Amniotic epithelial cell (primary cell): ENCODE measurements at places on chromosomes 3 and 15.

DNA sequence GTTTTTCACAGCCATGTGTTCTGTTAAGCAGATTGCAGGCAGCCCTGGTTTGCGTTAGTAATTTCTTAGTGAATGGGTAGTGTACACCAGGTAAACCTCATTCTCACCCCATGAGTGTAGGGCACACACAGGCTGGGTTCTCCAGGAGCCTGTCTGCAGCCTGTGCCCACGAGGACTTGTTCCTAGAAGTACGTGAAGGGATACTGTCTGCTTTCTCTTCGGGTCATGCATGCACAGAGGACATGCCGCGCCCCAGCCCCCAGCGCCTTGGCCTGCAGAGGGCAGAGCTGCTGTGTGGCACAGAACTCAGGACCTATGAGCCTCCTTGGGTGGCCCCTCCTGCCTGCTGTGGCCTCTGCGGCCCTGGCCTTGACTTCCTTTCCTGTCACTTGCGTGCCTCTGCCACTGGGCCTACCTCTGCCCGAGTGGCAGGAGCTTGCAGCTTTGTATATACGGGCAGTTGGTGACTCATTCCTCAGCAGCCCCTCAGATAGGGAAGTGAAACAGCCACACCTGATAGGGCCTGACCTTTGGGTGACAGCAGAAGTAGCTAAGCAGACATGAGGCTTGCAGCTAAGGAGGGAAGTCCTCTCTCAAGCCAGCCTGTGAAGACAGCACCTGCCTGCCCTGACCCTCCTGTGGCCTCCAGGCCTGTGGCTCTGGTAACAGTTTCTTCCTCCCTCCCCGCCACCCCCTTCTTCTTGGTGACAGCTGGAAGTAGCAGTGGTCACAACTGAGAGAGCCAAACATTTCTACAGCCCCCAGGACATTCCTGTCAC lies 19.5 kb downstream of the PPCDC start:
- peak; percentile 42 for DNase-seq

DNA sequence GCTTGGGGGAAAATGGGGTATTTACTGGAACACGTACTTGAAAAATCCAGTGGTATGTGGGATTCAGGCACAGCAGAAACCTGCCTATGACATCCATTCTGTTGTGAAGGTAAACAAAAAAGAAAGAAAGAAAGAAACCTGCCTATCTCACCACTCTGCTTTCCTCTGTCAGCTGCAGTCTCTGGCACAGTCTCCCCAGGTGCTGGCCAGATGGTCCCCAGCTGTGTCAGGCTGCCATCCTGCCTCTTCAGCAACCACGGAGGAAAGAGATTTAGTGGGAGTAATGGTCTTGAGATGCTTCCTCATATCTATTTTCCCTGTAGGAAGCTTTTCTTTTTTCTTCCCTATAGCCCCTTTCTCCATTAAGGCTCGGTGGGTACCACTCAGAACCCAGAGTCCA lies 2.5 kb upstream of the PXYLP1 start:
- no peak for DNase-seq

DNA sequence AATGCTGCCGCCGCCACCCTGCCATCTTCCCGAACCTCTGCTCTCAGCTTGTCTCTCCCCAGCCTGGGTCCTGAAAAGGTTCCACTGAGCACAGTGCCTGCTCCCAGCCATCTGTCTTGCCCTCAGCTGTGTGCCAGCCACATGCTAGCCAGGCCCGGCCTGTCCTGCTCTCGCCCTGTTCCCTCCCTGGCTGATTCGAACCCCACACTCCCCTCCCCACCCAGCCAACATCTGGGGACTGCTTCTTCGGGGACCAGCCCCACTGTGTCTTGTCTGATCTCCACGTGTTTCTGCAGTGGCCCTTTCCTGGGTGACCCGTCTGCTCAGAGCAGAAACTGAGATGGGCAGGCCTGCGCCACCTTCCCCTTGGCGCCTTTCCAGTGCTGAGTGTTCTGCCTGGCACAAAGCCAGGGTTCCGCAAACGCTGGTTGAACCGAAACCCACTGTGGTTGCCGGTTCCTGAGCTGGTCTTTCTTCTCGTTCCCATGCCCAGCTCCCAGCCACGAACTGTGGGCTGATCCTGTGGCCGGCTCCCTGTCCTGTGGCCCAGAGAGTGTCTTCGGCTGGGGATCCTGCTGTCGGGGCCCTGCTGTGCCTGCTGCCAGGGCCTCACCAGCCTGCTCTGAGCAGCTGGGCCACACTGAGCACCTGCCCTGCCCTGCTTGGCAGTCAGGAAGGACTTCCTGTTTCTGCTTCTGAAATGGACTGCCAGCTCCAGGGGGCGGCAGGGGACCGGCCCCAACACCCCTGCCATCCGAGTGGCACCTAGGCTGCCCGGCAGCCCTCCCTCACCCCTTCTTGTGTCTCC lies 62.7 kb upstream of the KLF13 start:
- peak; percentile 3 for DNase-seq

GRCh38 chr3:167941234-167941995 lies 154.3 kb downstream of the GOLIM4 start:
- DNase-seq, result peak; percentile 98

DNA sequence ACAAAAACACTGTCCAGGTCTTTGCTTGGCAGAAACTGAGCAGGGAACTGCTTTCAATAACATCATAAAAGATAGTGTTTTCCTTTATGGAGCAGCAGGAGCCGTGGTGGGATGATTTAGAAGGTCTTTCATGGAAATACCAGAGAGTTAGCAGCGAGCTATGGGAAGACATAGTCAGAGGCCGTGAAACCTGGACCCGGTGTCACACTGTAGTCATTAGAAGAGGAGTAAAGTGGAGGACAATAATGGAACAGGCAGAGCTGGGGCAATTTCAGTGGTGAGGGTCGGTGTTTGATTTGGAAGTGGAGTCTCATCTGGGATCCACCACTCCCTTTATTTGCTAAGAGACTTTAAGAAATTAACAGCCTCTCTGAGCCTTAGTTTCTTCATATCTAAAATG lies 57.5 kb downstream of the GHSR start:
- no peak for DNase-seq

DNA sequence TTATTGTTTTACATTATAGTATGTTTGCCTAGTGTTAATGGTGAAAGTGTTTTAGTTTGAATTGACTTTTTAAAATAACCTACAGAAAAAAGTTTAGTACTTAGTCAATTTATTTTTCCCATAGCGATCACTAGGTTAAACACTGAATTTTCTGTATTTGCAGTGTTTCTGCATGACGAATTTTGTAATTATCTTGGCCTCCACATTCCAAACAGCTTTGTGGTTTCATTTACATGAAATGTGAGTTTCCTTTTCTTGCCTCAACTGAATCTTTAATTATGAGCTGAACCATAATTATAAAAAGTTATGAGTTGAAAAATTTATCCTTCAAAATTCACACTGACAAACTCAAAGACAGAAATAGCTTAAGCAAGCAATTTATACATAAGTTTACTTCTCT lies 235.5 kb downstream of the CTNNB1 start:
- peak; percentile 17 for DNase-seq

GRCh38 chr3:193039058-193039457 lies 121.4 kb upstream of the MB21D2 start:
- no peak for DNase-seq

DNA sequence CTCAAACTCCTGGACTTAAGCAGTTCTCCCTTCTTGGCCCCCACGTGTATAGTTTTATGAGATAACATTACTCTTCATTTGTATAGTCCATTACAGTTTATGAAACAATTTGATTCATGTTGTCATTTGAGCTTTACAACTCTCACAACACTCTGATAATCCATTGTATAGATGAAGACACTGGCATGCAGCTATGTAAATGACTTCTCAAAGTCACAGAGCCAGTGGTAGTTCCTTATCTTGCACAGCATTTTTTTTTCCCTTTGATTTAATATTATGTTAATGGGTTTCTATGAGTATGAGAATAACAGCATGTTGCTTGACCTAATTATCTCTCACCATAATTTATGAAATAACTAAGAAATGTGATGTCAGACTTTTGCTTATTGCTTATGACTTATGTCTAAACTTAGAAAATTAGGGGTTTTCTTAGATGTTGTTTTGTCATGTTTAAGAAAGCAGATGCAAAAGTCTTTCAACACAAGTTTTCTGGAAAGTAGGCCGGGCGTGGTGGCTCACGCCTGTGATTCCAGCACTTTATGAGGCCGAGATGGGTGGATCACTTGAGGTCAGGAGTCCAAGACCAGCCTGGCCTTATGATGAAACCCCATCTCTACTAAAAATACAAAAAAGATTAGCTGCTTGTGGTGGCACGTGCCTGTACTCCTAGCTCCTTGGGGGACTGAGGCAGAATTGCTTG lies 13.3 kb downstream of the VPS8 start:
- peak; percentile 58 for DNase-seq

DNA sequence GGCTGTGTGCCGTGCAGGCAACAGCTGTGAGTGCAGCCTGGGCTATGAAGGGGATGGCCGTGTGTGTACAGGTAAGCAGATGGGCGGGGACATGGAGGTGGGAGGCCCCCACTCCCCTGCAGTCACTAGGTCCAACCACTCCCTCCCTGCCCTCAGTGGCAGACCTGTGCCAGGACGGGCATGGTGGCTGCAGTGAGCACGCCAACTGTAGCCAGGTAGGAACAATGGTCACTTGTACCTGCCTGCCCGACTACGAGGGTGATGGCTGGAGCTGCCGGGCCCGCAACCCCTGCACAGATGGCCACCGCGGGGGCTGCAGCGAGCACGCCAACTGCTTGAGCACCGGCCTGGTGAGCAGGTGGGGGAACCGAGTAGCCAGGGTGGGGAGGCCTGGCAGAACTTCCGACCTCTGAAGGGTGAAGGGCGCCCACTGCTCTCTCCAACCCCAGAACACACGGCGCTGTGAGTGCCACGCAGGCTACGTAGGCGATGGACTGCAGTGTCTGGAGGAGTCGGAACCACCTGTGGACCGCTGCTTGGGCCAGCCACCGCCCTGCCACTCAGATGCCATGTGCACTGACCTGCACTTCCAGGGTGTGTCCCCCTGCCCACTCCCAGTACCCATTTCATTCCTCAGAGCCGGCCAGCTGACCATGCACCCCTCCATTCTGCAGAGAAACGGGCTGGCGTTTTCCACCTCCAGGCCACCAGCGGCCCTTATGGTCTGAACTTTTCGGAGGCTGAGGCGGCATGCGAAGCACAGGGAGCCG lies 11.6 kb downstream of the NT5DC2 start:
- DNase-seq, result no peak

- peak; percentile 49 for DNase-seq
Observed at GRCh38 chr3:27596921-27597320, 112.7 kb upstream of the SLC4A7 start.

DNA sequence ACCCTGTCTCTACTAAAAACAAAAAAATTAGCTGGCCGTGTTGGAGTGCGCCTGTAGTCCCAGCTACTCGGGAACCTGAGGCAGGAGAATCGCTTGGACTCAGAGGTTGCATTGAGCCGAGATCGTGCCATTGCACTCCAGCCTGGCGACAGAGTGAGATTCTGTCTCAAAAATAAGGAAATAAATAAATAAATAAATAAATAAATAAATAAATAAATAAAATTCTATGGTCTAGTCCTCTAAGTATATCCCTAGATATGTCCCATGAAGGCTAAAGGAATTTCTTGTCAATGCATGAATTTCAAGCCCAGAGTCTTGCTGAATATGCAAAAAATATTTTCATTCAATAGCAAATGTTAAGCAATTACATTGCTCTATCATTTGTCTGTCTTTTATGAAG lies 149.0 kb downstream of the EPHA3 start:
- DNase-seq, result no peak
